ENCODE measurements at places on chromosomes 1 and 21. TPM values are rescaled to one million over a fixed set of nuclear protein-coding genes. Genes with fewer than 3 reads are reported as not detected.

DNA sequence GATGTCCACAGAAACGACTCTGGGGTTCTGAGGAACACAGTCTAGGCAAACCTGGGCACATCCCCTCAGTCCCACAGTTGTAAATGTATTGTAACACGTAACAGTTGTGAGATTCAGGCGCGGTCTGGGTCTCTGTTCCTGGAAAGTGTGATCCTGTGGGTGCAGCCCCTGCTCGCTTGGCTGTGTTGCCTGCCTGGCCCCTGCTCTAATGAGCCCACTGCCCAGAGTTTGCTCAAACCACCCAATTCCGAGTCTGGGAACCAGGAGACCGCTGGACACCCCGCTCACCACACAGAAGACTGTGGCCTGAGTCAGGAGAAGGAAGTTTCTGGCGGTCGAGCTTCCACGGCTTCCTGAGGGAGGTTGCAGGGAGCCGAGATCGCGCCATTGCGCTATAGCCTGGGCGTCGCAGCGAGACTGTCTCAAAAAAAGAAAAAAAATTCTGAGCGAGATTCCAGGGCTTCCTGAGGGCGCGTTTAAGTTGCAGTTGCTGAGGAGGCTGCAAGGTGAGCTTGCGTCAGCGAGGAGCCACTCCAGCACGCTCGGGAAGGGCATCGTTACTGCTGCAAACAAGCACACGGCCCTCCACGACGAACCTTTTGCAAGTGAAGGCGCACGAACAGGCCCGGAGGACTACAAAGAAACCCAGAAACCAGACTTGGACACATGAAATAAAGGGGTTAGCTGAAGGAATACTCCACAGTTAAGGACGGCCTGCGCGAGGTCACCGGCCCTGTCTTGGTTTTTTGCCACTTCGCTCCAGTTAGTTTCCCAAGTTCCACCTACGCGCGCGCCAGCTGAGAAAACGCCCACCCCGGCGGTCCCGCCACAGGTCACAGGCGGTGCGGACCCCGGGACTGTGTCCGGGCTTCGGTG, 1.1 kb downstream of the C21orf58 start:
- DNase-seq = peak; percentile 47

- DNase-seq = no peak
These were observed 5.0 kb downstream of the TMEM240 start for GRCh38 chr1:1535201-1536018.

GRCh38 chr1:207646944-207647579, 2.1 kb downstream of the CR1L start:
- DNase-seq = no peak

GRCh38 chr1:12047120-12047876, 15.8 kb upstream of the TNFRSF8 start:
- DNase-seq = peak; percentile 43

- no peak for DNase-seq
These were observed 4.4 kb upstream of the PGBD5 start for GRCh38 chr1:230430499-230430898.

DNA sequence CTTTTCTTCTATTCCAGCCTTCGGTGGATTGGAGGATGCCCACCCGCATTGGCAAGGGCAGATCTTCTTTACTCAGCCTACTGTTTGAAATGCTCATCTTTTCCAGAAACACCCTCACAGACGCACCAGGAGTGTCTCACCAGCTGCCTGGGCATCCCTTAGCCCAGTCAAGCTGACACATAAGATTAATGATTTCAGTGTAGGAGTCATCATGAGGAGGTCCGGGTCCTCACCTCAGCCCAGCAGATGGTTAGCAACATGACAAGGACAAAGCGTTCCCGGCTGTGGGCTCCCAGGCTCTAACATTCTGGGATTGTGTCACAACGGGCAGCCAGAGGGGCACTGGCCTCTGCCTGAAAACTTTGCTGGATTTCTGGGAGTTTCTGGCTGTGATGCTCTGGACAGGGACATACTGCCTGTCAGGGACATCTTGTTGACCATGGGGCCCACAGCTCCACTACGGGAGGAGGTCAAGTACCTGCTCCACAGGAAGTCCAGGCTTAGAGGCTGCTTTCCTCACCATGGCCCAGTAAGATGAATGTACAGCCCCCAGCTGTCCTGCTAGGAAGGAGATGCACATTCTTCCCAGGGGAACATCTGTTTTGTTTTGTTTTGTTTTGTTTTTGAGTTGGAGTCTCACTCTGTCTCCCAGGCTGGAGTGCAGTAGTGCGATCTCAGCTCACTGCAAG, 204.0 kb upstream of the COA6 start:
- no peak for DNase-seq

- DNase-seq = peak; percentile 14
These were observed 326.5 kb upstream of the ESRRG start for GRCh38 chr1:217049721-217050120.

- peak; percentile 5 for DNase-seq
These were observed 10.0 kb downstream of the GBP5 start for GRCh38 chr1:89262643-89263042.

DNA sequence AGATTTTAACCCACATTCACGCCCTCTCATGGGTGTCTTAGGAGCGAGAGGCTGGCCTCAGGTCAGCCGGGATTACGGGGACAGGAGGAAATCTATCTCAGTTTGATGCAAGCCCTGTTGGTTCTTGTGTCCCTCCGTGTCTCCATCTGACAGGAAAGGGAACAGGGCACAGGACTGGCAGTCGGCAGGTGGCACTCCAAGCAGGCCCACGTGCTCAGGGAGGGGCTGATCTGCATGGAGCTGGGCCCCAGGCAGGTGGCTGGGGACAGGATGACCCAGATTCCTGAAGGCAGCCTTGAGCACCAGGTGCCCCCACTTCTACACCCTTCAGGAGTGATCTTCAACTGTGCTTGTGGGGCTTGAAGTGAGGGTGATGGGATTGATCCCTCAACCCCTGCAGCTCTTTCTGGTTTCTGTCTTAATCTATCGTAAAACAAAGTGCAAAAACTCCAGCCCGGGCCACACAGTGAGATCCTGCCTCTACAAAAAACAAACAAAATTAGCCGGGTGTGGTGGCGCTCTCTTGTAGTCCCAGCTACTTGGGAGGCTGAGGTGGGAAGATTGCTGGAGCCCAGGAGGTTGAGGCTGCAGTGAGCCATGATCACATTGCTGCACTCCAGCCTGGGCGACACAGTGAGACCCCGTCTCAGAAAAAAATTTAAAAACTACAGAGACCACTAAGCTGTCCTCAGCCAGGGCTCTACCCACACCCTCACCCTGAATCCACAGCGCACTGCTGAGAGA, 8.3 kb downstream of the PLEKHG5 start:
- no peak for DNase-seq

GRCh38 chr1:85225624-85226380, 25.0 kb upstream of the SYDE2 start:
- no peak for DNase-seq

GRCh38 chr1:203327684-203328457, 22.6 kb downstream of the BTG2 start:
- peak; percentile 53 for DNase-seq

- DNase-seq = no peak
These were observed 87.3 kb downstream of the SIM2 start for GRCh38 chr21:36786186-36786585.

DNA sequence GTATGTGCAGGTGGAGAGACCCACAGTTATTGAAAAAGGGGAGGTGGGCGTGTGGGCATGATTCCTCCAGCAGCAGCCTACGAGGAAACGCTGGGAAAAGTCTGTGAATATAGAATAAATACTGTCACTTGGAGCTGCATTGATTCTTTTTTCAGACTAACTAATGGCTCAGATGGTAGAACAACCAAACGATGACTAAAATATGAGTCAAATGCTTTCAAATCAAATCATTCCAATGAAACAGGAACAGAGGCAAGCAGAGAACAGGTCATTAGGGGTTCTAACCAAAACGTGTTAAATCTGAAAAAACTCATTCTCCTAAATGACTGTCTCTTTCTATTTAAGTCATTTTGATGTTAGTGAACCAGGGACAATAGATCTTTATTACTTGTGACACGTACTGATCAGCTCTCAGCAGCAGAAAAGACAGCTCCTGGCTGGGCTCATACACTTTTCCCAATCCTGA, 35.1 kb upstream of the SEC16B start:
- peak; percentile 72 for DNase-seq

- no peak for DNase-seq
These were observed 97.4 kb downstream of the LACTBL1 start for GRCh38 chr1:22875241-22875640.

- DNase-seq = no peak
These were observed 49.0 kb upstream of the LRP8 start for GRCh38 chr1:53376742-53377437.

The DMBX1 gene
- not detected for total RNA-seq

The UBL4B gene
- total RNA-seq = not detected

The CLEC20A gene
- total RNA-seq = not detected

The SPRR3 gene
- not detected for total RNA-seq
